ENCODE measurements at places on chromosomes 16 and 17.

DNA sequence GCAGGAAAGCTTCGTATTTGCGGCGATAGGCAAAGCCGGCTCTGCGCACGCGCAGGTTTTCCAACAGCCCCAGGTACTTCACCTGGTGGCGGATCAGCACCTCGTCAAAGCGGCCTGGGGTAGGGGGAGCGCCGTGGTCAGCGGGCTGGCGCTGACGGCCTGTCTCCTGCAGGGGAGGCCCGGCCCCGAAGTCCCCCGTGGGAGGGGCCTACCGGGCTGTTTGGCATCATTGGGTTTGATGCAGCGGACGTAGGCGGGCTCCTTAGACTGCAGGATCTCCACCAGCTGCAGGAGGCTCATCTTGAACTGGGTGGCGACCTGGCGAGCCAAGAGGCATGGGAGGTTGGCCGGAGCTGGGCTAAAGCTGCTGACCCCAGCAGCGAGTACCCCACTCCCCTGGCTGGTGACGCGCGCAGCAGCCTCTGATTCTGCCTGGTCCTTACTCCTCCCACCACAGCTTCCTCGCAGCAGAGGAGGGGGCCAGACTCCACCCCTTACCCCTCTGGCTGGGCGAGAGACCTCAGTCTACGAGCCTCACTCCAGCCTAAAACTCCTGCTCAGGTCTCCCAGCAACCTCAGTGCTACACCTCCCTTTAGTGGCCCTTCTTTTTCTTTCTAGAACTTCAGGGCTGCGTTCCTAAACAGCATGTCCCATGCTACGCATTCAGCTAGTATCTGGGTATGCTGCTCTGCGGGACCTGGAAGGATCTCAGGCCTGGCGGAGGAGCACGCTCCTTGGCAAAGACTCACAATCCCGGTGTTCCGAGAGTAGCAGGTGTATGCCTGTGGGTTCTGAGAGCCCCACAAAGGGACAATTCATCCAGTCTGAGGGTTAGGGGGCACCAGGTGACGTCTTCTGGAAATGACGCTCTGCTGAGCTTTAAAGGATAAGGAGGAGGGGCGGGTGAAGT, 16.1 kb upstream of the CRK start:
- DNase-seq = no peak

GRCh38 chr17:38579934-38580333, 25.8 kb downstream of the SRCIN1 start:
- no peak for DNase-seq

- DNase-seq = no peak
Measured at GRCh38 chr16:31344712-31345111, 10.3 kb upstream of the ITGAX start.

DNA sequence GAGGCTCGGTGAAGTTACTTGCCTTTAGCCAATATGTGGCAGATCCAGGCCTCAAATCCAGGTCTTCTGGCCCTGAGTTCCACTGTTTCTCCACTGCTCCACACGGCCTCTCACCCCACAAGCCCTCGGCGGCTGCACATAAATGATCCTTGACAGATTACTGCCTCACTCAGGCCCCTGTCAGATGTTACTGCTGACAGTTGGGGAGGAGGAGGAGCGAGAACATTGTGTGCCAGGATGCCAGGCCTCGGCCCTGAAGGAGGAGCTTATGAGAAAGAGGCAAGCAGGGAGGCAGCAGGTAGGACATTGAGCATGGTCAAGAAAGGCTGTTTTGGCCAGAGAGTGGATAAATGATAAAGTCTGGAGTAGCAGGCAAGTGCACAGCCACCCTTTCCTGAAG, 88.6 kb downstream of the RAB11FIP4 start:
- DNase-seq = no peak

DNA sequence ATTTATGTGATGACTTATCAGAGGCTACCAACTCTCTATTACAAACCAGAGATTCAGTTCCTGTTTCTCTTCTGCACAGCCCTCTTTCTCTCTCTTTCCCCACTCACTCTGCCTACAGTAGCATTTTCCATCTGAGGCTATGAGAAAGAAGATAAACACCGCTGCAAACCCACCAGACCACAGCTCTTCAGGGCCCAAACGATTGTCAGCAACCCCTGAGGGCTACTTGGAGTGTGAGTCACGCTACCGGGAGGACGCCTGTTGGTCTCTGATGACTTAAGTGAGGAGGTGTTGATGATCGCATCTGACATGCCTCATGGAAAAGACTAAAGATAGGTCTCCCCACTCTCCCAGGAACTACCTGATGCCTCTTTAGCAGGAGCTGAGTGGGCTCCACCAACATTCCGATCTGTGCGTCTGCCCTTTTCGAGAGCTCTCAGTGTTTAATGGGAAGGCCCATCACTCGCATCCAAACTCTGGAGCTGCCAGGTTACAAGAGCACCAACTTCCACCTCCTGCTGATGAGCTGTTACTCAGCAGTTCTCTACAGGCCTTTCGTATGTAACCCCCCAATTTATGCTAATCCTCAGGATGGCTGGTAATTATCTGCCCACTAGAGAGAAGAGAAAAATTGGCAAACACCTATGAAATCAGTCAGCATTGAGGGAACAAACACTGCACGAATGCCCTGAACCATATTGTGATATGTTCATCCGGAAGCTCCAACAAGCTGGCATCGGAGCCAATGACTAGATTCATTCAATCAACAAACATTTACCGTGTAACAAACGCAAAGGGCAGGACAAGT, 9.2 kb downstream of the GRIN2A start:
- DNase-seq = no peak

DNA sequence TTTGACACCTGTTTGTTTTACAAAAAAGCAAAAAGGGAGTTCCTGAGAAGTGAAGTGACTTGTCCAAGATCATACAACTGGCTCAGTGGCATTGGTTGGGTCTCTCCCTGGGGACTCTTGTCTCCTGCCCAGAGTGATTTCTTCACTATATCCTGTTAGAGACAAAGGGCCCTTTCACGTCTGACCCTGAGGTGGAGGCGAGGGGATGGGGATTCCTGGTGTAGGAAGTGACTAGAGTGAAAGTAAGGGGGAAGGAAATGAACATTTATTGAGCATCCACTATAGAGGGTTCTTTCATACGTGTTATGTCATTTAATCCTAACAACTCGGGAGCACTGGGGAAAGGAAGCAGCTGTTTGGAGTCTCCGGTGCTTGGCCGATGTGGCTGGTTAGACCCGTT, 9.0 kb downstream of the ITGB3 start:
- no peak for DNase-seq

DNA sequence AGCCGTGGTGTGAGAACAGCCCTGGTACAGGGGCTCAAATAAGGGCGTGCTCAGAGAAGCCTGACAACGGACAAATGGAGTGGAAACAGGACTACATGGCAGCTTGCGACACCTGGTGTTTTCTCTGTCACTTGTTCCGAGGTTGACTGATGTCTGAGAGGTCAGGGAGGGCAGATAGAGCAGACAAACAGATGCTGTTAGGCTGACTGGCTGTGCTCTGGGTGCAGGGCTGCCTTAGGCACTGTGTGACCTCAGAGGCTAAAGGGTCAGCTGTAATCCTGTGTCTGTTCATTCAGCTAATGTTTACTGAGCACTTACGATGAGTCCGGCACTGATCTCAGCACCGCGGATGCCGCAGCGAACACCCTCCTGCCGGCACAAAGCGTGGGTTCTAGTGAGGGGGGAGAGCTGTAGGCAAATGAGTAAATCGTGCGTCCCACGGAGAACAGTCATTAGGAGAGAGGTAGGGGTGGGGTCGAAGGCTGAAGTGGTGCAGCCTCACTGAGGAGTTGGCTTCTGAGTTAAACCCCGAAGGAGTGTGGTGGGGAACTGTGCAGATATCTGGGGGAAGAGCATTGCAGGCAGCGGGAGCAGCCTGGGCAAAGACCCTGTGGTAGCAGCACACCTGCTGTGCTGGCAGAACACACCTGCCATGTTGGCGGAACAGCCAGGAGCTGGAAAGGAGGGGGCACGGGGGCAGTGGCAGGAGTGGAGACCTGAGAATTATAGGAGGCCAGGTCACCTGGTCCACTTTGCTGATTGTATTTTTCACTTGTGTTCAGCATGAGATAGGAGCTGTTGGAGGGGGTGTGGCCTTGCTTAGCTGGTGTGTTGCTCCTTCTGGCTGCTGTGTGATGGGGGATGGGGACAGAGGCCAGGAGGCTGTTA, 35.0 kb downstream of the GPT2 start:
- no peak for DNase-seq

GRCh38 chr17:1792495-1793446, 30.9 kb downstream of the SERPINF1 start:
- DNase-seq = no peak
